ENCODE measurements at places on chromosomes 7 and 10.

DNA sequence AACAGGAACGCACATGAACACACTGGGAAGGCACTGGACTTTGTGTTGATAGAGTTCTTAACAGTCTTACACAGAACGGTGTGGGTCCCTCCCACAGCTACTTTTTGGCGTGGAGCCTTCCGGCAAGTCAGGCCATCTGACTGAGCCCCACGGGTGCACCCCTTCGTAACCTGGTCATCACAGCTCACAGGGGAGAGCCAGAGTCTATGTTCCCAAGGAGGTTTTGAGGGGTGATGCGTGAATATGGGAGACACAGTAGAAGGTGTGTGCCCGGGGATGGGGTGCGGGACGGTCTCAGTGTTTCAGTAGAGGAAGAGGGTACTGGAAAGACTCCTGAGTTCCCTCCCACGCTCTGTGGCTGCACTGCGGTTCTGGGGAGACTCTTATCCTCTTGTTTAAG is 291.7 kb downstream of the DNAJB6 start:
- no peak for DNase-seq

- DNase-seq, result no peak
Measured at GRCh38 chr7:139264220-139264619, 33.2 kb downstream of the UBN2 start.

GRCh38 chr10:70478191-70479164 is at the start of gene PALD1:
Gene PALD1 (plus strand): TSS chr10:70478767. CDS start chr10:70525952, 47,185 bp downstream.
- DNase-seq, result no peak

- no peak for DNase-seq
Measured at GRCh38 chr7:151623766-151624165, 104.1 kb upstream of the RHEB start.

DNA sequence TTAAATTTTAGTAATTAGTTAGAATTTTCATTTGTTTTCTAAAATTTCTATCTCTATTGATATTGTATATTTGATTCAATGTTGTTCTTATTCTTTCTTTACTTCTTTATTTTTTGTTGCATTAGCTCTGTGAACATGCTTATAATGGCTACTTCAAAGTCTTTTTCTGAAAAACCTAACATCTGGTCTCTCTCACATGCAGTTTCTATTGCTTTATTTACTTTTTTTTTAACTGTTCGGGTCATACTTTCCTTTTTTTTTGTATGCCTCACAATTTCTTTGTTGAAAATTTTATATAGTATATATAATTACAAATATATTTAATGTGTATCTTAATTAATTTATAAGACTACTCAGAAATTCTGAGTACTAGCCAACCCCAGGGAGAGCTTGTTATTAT is 52.1 kb upstream of the PLXDC2 start:
- no peak for DNase-seq

DNA sequence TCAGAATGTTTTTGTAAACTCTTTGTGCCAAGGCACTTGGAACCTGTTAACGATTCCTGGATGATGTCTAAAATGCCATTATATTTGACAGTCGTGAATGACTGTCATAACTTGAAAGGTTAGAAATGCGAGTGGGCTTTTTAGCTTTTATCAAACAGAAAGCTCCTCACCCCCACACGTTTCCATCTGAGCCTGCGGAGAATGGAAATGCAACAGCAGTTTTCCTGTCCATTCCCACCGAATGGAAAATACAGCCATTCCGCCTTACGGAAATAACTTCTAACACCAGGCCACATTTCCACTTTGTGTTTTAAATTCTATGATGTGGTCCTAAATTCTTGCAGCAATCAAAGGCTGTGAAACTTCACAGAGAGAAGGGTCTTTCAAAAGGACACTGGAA is 83.8 kb downstream of the ELMO1 start:
- no peak for DNase-seq

GRCh38 chr10:78914502-78915189 is 154.1 kb upstream of the ZMIZ1 start:
- no peak for DNase-seq

DNA sequence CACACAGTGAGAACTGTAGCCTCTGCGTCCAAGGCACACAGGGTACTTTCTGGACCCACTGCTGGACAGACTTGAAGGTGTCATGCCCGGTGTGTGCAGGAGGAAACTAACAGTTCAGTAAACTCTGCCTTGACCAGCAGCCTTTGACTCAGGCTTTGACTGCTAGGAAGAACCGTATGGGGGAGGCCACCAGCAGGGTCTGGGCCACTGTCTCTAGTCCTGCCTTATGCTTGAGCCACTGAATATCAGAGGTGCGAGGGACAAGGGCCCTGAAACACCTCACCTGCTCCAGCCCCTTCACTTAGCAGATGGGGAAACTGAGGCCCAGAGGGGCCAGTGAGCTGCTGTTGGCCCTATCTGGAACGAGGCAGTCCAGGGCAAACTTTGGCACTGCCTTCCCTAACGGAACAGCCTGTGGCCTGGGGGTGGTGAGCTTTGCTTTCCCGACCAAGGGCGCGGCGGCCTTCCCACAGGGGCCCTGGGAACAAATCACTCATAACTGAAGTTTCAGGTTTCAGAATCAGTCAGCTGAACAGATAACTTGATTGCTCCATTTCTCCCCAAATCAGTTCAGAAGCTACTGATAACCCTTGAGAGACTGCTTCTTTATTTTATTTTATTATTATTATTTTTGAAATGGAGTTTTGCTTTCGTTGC is 130.0 kb downstream of the FAM53B start:
- DNase-seq, result no peak

DNA sequence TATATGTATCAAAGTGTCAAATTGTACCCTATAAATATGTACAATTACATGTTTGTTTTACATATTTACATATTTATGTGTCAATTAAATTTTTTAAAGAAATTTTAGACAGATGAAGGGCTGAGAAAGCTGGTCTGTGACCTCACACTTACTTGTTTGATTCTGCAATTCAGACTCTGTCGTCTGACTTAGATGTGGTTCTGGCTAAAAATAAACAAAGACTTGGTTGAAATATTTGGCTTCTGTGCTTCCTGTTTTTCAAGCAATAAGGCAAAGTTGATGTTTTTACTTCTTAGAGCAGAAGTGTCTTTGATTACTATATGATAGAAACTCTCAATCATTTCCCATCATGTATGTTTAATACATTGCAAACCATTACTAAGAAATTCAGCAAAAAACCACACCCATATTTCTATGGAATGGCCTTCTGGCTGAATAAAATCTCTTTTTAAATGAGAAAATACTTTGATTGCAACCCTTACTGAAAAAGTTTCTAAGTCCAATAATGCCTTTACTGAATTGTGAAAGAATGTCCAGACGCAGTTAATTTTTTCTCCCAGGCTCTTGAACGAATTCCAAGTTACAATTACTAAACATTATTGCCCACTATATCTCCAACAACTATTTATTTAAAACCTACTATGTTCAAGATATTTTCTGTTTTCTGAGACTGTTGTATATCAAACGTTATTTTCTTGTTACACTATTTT is 59.5 kb upstream of the PRKG1 start:
- DNase-seq, result no peak

- no peak for DNase-seq
Measured at GRCh38 chr10:84447701-84448400, 119.5 kb downstream of the CCSER2 start.

DNA sequence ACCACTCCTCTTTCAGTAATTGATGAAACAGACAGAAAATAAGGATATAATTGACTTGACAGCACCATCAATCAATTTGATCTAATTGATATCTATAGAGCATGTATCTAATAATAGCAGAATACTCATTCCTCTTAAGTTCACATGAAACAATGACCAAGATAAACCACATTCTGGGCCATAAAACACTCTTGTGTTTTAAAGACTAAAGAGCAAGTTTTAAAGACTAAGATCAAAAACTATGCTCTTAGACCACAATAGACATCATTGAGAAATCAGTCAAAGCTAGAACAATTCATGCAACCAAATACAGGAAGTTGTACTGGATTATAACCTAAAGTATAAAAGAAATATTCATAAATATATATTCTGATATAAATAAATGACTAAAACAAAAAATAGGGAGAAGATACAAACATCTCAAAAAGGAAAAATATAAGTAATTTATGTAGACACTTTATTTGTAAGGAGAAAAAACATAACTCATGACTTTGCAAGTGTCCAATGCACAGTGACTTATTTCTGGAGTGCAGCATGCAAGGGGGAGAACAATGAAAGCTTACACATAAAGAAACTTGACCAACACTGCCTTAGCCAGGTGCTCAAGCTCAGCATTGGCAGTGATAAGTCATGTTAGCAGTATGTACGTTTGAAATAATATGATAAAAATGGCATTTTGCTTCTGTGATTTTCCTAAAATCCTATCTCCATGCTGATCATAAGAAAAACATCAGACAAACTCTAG is 312.7 kb upstream of the IGFBP3 start:
- no peak for DNase-seq

GRCh38 chr7:46854958-46855473 is 726.9 kb downstream of the TNS3 start:
- no peak for DNase-seq

GRCh38 chr10:131448883-131449282 is 137.4 kb upstream of the TCERG1L start:
- DNase-seq, result no peak

- no peak for DNase-seq
Measured at GRCh38 chr10:18501198-18501597, 150.2 kb downstream of the NSUN6 start.

- DNase-seq, result no peak
Measured at GRCh38 chr10:88999625-89000024, 9.0 kb downstream of the FAS start.

- no peak for DNase-seq
Measured at GRCh38 chr7:126589068-126589684, 663.6 kb downstream of the GRM8 start.

Data from stimulated activated CD8-positive, alpha-beta memory T cell treated with anti-CD3 and anti-CD28 coated beads, Interleukin-12 subunit alpha, Interleukin-12 subunit beta, amount 100 ng/mL, for 1 hour (primary cell).